ENCODE measurements at places on chromosomes 3 and 15.

DNA sequence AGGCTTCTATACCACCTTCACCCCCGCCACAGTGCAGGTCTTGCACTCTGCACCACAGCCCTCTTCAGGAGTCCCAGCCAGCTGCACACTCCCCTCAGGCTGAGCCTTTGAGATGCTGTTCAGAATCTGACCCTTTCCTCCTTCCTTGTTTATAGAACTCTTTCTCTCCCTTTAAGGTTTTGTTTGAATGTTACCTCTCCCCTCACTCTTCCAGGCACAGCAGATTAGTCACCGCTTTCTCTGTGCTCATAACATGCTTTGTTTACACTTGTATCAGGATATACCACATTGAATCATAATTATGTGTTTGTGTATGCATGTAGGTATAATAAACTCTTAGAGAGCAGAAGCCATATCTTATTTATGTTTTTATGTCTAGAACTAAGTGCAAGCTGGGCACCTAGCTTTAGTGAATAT lies 168.4 kb upstream of the BCL6 start:
- no peak for DNase-seq

- no peak for DNase-seq
Measured at GRCh38 chr3:50237133-50237651, 1.2 kb downstream of the GNAI2 start.

DNA sequence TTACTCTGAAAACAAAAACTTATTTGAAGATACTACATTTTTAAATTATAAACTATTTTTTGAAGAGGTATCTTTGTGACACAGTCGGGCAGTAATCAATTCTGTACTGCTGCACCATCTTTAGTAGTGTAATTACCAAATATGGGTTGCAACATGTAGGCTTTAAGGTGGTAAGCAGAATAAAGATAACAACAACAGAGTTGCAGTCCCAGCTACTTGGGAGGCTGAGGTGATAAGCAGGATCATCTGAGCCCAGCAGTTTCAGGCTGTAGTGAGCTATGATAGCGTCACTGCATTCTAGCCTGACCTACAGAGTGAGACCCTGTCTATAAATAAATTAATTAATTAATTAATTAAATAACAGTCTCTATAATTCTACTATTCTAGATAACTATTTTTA lies 6.0 kb downstream of the PLOD2 start:
- DNase-seq = no peak

- DNase-seq = no peak
Measured at GRCh38 chr3:46496746-46497555, 825 bp upstream of the RTP3 start.

DNA sequence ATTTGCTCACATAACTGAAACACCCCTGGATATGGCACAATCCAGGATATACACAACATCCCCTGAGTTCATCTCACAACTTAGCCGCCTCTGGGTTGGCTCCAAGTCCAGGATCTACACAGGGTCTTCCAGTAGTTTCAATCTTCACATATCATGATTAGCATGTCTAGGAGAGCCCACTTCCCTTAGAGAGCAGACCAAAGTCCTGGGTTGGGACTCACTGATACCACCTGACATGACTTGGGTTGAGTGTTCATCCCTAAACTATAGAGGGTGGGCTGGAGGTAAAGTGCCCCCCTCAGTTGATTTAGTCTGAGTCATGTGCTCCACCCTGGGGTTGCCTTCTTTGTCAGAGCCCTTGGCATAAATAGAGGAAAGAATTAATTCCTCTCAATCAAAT lies 493.6 kb upstream of the PPP2R3A start:
- DNase-seq = no peak

DNA sequence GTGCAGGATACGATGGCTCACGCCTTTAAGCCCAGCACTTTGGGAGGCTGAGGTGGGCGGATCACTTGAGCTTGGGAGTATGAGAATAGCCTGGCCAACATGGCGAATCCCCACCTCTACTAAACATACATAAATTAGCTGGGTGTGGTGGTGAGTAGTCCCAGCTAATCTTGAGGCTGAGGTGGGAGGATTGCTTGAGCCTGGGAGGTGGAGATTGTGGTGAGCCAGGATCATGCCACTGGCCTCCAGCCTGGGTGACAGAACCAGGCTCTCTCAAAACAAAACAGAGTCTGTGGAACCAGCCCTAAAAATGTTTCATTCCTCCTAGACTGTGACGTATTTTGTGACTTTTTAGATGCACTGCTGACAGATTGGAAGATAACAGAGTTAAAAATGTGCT lies 34.3 kb upstream of the RAD51 start:
- no peak for DNase-seq

GRCh38 chr3:33936921-33937525 lies 138.6 kb downstream of the PDCD6IP start:
- DNase-seq = no peak

All from GM04504 (cell line).